ENCODE measurements at places on chromosomes 6 and 20.

DNA sequence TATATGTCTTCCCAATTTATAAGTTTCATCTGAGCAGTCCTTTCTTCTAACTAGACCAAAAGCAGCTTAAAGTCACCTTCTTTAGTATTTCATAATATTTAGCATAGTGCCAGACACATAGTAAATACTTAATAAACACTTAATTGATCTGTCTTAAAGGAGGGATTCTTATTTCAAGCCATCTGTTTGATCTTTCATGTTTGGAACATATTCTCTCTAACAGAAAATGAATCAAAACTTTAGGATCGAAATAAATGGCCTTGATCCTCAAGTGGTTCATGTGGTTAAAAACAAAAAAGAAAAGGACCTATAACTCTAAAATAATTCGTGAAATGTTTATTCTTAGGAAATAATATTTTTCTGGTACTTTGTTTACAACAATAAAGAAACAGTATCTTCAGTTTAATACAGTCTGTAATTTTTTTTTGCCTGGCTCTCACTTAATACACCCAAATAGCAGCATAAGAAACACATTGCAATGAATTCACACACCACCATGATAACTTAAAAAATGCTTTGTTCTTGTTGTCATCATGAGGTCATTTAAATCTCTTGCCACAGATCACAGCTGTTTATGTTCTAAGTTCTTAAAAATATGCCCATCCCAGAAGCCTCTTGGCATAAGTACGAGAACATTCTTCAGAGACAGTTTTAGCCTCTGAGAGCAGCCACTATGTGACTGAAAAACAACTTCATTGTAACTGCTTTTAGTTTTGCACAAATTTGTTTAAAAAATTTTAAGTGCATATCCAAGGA lies 48.1 kb downstream of the ESF1 start:
- no peak for DNase-seq

- no peak for DNase-seq
Observed at GRCh38 chr6:56378966-56379585, 131.7 kb upstream of the COL21A1 start.

DNA sequence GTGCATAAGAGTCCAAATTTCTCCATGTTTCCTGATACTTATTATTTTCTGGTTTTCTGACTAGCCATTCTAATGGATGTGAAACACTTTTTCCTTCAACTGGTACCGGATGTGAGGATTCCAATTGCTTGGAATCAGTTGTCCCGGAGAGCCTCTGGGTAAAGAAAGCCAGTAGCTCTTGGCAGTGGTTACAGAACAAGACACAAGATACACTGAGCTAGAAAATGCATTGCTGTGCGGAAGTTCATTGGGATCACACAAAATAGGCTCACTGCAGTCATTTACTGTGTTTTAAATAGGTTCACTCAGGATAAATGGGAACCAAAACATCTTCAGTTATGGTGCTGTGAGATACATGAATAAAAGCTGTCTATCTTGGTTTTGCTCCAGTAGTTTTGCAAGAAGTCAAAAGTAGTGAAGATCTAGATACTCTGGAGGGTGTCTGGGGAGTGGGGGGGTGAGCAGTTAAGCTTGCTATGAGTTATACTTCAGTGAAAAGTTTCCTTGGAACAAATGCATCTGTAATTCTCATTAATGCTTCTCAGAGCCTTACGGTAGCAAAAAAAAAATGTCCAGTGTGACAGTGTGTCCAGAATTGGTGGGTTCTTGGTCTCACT lies 54.4 kb upstream of the RNF182 start:
- DNase-seq = no peak

- no peak for DNase-seq
Observed at GRCh38 chr20:24779131-24779530, 169.9 kb upstream of the CST7 start.

DNA sequence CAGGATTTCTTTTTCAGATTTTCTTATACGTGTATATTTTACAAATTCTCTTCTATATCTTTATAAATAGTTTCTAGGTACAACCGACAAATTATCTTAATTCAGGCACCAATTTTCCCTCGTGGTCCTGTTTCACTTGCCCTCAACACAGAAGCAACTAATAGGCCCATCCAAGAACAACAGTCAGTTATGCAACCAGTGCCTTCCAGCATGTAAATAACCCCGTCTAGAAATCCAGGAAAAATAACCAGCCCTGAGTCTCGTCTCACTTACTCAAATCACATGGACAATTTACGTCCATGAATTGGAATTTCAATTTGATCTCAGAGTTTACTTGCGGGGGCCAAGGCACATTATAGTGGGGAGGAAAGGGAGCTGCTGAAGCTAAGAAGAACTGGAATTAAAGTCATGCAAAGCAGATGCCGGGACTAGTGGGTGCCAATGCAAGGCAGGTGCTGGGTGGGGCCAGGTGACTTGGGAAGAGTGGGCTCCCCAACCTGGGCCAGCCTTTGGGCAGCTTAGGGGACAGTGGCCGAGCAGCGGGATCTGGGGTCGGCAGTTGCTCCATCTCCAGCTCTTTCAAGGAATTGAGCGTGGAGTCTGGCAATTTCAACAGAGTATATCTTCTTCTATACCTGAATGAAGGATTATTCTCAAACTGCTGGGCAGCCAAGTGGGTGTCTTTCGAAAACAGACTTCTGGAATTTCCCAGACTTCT lies 121.7 kb downstream of the EDN3 start:
- no peak for DNase-seq

GRCh38 chr6:18585032-18585573 lies 198.0 kb downstream of the RNF144B start:
- DNase-seq = no peak

DNA sequence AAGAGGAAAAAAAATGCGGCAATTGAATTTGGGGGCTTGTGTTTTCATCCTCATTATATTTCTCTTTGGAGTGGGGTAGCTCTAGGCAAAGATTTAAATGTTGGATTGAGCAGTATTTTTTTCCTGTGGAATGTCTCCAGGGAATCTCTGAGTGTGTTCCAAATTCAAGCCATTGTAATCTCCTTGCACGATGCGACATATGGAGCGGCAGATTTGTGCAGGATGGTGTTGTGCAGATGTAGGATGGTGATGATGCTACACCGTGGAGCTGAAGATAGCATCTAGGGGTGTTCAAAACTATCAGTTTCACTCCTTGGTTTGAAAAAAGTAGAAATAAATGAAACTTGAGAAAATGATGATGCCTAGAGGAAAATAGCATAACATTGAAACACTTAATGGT lies 777.5 kb upstream of the EPHA7 start:
- DNase-seq = no peak

GRCh38 chr20:20362774-20363433 lies 5.0 kb upstream of the INSM1 start:
- no peak for DNase-seq

- no peak for DNase-seq
Observed at GRCh38 chr20:57980506-57980905, 247.9 kb downstream of the ANKRD60 start.

GRCh38 chr20:17530153-17530552 lies 1.0 kb downstream of the BFSP1 start:
- DNase-seq = no peak

DNA sequence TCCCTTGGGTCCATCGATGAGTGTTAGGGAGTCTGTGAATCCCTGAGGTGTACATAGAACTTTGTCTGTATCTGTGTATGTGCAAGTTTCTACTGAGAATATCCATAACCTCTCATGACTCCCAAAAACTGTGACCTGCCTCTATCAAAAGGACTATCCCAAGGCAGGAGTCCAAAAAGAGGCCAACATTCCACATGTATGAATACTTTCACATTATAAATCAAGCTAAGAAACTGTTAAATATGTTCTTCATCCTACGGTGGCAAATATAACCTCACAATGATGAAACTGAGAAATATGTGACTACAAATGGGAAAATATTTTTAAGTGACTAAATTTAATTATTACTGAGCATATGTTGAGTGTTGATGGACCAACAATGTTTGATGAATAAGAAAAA lies 16.1 kb upstream of the STX11 start:
- DNase-seq = no peak

- DNase-seq = no peak
Observed at GRCh38 chr6:16105854-16106253, 23.0 kb upstream of the MYLIP start.

DNA sequence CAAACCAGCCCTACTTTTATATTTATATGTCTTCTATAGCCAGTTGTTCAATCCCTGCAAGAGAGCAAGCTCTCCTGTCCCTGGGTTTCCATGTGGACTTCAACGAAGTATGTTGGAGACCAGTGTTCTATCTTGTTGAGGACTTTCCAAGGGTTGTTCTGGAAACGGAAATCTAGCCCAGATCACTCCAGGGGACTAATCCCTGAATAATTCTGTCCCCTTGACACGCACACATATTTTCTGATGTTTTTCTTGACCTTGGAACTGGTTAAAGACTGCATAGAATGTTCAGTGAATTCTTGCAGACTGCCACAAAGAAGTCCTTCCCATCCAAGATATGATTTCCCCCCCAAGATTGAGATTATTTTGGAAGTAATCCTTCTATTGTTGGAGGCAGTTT lies 9.5 kb upstream of the MYLK2 start:
- no peak for DNase-seq

DNA sequence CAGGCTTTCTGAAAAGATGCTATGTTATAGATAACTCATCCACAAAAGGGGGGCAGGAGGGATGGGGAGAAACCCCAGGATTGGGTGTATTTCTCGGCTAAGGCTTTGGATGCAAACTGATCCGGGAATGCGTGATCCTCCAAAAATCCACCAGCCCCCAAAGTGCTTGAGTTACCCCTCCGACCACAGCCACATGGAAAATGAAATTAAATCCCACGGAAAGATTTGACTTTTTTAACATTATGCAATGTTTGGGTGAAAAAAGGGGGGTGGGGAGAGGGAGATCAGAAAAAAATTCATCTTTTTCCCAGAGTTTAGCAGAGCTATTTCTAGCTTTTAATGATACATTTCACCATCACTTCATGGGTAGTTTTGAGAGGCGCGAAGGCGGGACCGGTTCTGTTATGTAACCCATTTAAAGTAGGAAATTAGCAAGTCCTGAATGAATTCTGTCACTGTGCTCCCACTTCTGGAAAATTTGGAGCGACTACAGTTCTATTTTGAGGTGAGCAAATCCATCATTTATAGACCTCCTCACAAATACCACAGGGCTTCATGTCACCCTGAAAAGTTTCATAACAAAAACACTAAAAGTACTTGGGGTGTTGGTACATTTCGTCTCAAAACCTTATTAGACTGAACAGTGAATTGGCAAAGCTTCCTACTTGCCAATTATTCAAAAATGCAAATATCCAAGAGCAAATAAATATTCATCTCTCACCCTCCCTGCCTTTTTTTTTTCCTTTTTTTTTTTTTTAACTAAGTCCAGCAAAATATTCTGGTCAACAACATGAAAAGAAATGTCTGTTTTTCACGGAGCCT lies 51.9 kb upstream of the NFATC2 start:
- DNase-seq = no peak

DNA sequence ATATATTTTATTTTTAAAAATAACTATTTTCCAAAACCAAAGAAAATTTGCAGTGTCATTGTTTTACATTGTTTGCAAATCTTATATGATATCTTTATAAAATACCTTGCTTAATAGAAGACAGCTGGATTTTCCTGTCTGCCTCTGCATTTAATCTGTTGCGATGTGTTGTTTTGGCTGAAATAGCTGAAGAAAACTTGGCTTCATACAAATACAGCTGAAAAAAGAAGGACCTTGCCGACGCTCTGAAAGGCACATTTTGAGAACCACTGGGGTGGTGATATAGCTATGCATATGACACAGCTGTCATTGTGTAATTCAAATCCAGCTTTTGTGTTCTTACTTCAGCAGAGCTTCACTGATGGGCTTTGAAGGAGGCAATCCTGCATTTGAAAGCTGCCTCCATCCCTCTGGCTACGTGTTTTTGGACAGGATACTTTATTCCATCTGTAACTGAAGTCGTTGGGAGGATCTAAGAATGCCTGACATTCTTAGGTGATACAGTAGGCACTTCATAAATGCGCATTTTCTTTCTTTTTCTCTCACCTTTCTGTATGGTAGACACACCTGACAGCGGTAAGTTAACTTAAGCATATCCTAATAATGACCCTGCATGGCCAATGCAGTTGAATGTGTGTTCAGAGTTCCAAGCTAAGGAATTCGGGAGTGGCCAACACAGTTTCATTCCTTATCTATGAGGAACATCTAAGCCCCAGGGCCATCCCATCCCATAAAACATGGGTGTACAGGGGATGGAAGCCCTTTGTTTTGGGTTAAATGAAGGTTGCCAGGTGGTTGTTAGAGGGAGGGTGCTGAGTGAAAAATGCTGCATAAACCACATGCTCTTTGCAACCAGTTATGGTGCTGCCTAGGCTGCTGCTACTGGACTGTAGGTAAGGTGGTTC lies 213.0 kb downstream of the TFAP2A start:
- DNase-seq = no peak

- no peak for DNase-seq
Observed at GRCh38 chr20:18995455-18995854, 181.9 kb downstream of the SCP2D1 start.

DNA sequence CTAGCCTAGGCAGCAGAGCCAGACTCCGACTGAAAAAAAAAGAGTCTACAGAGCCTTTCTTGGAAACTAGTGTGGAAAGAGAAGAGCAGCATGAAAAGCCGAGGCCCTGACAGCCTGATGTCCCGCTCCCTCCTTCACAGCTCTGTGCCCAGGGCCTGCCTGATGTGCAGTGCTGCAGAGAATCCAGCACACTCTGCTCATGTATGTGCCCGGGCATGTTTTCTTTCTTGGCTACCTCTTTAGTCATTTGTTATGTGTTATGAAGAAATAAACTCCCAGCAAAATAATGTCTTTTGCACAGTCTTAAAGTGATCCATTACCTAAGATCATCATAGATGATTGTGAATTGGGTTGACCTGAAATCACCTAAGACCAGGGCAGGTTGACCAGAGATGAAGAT lies 78.1 kb upstream of the EZR start:
- DNase-seq = no peak

DNA sequence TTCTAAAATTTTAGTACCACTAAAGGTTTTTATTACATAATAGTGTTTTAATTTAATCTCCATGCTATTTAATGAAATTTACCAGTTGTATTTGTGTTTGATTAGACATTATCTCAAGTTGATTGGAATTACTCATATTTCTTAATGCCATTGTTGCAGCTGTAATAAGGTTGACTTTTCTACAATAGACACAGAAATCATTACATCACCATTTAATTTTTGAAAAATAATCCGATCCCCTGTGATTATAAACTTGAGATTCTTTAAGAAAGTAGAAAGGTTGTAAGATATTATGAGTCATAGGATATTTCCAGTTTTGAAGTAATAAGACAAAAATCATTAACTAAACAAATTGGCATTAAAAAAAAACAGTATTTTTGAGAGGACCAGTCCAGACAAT lies 161.4 kb downstream of the PRL start:
- DNase-seq = no peak

DNA sequence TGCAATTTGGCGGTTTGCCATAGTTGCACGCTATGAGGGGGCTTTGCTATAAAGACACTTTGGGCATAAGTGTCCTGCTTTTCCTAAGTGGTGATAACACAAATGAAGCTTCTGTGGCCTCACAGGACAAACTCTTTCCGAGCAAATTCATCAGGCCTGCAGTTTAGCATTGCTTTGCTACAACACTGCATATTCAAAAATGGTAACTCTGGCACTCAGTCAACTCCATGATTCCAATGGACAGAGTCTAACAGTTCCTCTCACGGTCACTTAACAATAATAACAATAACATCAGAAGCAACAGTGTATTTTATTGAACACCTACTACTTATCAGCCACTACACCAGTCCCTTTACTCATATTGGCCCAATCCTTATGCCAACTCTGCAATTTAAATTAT lies 222.5 kb downstream of the FRK start:
- no peak for DNase-seq

GRCh38 chr6:56346958-56347357 lies 99.6 kb upstream of the COL21A1 start:
- no peak for DNase-seq

- no peak for DNase-seq
Observed at GRCh38 chr6:22829070-22829469, 259.7 kb downstream of the HDGFL1 start.
